GM12878 (cell line): ENCODE measurements at places on chromosomes 12 and 14. TPM values are rescaled to one million over a fixed set of nuclear protein-coding genes. Genes with fewer than 3 reads are reported as not detected.

Gene ZDHHC22
- total RNA-seq, result not detected in 2 replicates

Gene CIPC
- total RNA-seq, result 17.7 and 20.3 TPM in 2 replicates

Gene SERPINA6
- 0.24 TPM in 1 of 2 replicates, not detected in the other for total RNA-seq

Gene COL2A1
- 0.66 and 0.67 TPM in 2 replicates for total RNA-seq

Gene SLC2A3
- 19.7 and 22.4 TPM in 2 replicates for total RNA-seq

Gene FAM186B
- 0.48 and 0.69 TPM in 2 replicates for total RNA-seq

Gene PLA2G1B
- total RNA-seq, result 2.5 TPM in 1 of 2 replicates, not detected in the other

Gene PFDN5
- 300 and 322 TPM in 2 replicates for total RNA-seq

Gene CFAP54
- total RNA-seq, result 0.56 and 1.2 TPM in 2 replicates

Gene EXOC3L4
- not detected in 2 replicates for total RNA-seq

Gene CRIP1
- total RNA-seq, result 177 and 188 TPM in 2 replicates

Gene LPAR5
- 7.9 and 8.2 TPM in 2 replicates for total RNA-seq

DNA sequence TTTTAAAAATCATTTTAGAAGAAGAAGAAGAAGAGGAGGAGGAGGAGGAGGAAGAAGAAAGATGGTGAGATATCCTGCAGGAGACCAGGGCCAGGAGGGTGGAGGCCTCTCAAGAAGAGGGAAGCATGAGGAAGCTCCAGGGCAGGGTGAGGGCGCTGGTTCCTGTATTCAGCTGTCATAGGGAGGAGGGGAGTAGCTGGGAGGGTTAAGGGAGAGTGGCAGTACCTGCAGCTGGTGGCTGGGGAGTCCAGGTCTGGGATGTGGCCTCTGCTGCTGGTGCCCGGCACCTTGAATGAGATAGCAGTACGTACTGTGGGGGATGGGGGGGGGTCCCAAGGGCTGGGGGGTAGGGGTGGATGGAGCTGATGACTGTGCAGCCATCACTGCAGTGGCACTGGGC lies 9.8 kb downstream of the RBP5 start:
- no peak for DNase-seq

DNA sequence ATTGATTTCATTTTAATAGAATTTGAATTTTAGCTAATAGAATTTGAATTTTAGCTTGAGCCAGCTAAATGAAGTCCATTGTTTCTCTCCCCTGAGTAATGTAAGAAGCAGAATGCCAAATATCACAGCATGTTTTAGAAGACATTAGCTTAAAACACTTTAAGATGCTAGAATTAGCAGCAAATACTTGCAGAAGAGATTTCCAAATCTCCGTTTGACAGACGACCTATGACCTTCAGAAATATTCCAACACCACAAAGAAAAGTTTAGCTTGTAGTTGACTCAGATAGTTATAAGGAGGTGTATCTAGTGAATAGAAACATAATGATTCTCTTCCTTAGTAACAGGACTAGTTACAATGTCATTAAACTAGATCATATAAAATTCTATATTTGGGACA lies 51.7 kb upstream of the MYF6 start:
- no peak for DNase-seq

DNA sequence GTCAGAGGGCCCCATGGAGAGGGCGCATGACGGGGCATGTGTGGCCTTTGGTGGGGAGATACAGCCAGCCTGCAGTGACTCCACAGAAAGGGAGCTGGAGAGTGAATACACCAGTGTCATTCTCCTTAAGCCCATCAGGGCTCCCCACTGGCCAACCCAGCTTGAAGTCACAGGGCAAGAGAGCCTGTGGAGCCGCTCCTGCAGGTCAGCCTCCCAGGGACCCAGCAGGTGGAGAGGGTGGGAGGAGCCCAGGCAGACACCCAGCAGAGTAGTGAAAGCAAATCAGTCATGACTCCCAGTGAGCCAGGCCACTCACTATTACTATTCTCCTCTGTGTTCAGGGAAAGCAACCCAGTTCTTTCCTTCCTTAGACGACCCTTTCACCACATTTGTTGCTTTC lies 110.0 kb upstream of the CPM start:
- no peak for DNase-seq

DNA sequence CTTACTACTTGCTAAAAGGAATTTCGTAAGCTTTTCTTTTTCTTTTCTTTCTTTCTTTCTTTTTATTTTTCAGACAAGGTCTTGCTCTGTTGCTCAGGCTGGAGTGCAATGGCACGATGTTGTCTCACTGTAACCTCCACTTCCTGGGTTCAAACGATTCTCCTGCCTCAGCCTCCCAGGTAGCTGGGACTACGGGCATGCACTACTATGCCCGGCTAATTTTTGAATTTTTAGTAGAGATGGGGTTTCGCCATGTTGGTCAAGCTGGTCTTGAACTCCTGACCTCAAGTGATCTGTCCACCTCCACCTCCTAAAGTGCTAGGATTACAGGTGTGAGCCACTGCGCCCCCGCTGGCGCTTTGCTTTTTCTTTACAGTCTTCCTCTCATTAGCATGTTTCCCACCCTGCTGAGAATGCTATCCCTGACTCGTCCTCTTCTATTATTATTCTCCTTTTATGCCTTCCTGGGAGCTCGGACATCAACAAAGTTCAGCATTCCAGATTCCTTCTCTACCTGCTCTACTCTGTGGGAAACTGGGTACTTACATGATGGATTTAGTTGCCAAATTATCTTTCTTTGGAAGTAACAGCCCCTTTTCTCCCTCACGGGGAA lies 3.1 kb downstream of the MTHFD1 start:
- DNase-seq, result no peak

DNA sequence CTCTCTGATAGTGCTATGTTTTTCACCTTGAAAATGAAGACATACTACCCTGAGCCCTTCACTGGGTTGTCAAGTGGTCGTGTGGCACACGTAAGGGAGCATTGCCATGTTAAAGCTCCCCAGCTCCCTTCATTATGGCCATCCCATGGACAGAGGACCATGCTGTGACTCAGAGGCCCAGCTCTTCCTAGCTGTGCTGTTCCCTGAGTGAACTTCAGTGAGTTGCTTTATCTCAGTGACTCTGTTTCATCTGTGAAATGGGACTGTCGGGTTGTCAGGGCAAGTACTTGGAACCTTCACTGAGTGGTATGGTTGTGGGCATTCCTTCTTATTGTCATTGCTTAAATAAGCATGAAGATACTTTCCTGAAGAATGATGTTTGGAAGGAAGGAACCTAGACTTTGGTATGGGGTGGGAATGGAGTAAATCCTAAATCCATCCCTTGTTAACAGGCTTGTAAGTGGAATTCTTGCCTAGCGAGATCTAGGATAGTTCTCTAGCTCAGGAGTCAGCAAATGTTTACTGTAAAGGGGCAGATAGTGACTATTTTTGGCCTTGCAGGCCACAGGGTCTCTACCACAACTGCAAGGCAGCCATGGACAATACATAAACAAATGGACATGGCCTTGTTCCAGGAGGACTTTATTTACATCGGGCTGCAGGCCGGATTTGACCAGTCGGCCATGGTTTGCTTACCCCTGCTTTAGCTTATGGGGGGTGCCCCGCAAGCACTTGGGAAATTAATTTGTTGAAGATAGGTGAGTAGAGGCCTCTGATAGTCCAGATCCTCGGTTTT lies 283.5 kb downstream of the ZFP36L1 start:
- no peak for DNase-seq

DNA sequence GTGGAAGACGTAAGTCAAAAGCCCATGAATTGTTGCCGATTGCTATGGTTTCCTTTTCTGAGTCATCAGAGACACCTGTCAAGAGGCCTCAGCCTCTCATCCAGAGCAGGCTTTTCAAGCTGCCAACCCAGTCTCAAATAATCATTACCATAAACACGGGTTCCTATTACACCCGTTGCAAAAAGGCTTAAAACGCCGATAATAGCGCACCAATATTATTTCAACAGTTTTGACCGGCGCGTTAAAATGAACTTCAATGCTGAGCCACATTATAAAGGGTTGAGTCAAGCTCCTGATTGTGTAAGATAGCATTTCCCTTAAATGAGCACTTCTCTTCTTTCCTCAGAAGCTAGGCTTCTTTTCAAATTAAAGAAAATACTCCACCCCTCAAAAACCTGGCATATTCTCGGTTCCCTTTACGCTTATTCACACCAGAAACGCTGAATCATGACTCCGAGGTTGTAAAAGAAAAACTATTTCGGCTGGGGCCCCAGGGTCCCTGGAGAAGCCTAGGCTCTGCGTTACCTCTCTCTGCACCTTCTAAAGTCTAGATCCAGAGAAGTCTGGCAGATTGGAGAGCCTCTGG lies 1.4 kb downstream of the TMTC1 start:
- no peak for DNase-seq

DNA sequence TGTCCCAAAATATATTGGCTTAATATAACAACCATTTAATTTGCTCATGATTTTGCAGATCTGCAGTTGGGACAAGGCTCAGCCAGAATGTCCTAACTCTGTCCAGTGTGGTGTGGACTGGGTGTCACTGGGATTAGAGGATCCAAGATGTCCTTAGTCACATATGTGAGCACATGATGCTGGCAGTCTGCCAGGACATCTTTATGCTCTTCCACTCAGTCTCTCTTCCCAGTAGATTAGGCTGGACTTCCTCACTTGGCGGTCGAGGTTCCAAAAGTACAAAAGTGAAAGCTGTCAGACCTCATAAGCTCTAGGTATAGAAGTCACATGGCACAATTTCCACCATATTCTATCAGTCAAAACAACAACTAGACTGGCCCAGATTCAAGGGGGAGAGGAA lies 167.9 kb upstream of the NTF3 start:
- DNase-seq, result no peak

- DNase-seq, result no peak
Observed at GRCh38 chr14:58663494-58664111, 25.8 kb downstream of the DACT1 start.

- no peak for DNase-seq
Observed at GRCh38 chr12:16310934-16311333, 33.4 kb upstream of the SLC15A5 start.

GRCh38 chr12:89846473-89847055 lies 137.9 kb upstream of the ATP2B1 start:
- no peak for DNase-seq

DNA sequence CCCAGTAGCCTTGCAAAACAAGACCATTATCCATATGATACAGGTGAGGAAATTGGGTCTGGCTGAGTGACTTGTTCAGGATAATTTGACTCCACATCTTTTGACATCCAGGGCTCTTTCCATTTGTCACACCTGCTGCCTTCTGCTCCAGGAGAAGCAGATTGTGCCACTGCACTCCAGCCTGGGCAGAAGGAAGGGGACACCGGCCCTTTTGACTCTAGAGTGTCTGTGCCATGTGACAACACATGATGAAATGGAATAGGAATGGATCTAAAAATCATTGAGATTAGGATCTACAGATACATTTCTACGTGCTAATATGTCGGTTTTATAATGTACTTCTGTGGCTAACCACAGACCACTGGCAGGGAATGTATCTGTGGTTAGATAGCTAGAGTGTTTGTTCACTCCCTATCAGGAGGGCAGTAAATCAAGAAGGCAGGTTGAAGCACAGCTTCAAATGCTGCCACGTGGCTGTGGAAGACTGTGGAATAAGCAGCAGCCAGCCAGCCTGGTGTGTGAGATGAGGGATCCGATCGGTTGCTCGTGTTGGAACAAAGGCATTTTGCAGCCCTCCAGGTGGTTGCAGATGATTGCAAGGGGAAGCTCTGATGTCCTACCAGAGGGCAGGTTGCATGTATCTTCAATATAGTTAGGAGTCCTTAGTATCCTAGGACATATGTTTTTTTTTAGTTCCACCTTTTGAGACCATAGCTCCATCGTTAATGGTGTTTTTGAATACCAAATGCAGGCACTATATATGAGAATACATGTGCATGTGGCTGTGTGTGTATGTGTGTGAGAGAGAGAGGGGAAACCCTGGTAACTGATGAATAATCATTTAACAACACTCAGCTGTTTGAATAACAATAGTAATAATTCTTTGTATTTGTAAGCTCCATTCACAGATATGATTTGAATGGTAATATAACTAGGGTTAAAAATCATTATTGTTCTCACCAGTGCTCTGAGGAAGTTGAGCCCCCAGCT lies 28.6 kb downstream of the EML1 start:
- DNase-seq, result no peak

DNA sequence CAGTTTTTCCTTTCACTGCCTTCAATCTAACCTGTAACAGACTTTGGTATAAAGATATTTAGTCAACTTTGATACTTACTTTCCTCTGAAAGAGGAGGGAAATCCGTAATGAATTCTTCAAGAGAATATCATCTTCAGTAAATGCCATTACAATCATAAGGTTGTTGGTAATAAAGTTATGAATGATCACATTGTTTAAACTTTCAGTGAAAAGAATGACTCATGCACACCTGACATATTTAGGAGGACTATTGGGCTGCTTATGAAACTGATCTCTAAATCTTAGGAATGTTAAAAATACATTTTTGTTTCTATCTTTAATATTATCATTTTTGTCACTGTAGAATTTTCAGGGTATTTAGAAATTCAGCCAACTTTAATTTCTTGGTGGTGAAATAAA lies 474.7 kb downstream of the SLC16A7 start:
- DNase-seq, result no peak

DNA sequence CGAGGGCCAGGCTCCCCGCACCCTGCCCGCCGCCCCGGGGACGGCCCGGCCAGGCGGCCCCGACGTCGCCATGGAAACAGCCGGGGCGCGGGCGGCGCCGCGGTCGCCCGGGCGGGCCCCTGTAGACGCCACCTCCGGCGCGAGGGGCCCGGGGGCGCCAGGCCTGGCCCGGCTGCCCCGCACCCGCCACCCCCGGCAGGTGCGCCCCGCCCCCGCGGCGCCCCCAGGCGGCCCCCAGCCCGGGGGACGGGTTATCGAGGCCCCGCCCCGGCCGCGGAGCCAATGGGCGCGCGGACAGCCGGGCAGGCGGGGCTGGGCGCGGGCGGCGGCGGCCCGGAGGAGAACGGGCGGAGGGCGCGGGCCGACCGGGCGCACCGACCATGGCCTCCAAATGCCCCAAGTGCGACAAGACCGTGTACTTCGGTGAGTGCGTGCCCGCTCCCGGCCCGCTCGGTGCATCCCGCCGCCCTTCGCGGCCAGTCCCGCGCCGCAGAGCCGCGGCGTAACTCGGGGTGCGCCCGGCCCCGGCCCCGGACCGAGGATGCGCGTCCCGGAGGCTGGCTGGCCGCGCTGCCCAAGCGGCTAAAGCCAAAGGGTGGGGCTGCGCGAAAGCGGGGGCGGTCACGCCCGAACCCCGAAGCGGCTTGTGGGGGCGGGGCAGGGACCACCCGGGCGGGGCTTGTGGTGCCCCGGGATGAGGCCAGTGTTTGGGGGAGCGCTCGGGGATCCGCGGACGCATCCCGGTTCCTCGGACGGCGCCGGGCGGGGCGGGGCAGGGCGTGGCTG lies at the start of gene CRIP2:
Gene CRIP2 (plus strand): TSS at position 339 of the 786 bp plus-strand sequence. CDS start 42 bp downstream, at position 381.
- no peak for DNase-seq

- no peak for DNase-seq
Observed at GRCh38 chr12:59396919-59397318, 198.9 kb upstream of the SLC16A7 start.

- DNase-seq, result no peak
Observed at GRCh38 chr12:40648519-40648918, 43.7 kb upstream of the CNTN1 start.

- DNase-seq, result no peak
Observed at GRCh38 chr12:19546611-19547162, 107.4 kb downstream of the AEBP2 start.

DNA sequence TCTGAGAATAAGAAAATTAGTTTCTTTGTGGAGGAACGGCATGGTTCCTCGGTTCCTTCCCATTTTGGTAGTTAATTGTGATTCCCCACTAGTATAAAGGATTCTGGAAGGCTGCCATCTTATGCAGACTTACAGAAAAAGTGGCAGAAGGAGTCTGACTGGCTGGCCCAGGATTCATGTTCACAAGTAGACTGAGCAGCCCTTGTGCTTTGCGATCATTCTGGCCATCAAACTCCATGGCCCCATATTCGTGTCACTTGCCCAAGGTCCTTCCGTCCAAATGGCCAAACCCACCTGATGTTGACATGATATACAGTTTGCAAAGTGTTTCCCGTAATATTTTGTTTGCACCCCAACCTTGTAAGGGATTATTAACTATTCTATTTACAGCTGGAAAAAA lies 297.2 kb upstream of the AMIGO2 start:
- no peak for DNase-seq

GRCh38 chr14:95526483-95527386 lies 8.1 kb upstream of the GLRX5 start:
- DNase-seq, result no peak
